ENCODE measurements at places on chromosomes 1 and 21.

- no peak for DNase-seq
Measured at GRCh38 chr1:208243527-208243966, 637 bp downstream of the PLXNA2 start.

GRCh38 chr1:183002797-183003196 lies 20.4 kb upstream of the LAMC1 start:
- DNase-seq = no peak

GRCh38 chr1:246907472-246907871 lies 24.3 kb downstream of the AHCTF1 start:
- no peak for DNase-seq

- no peak for DNase-seq
Measured at GRCh38 chr21:15645830-15646229, 84.0 kb upstream of the USP25 start.

DNA sequence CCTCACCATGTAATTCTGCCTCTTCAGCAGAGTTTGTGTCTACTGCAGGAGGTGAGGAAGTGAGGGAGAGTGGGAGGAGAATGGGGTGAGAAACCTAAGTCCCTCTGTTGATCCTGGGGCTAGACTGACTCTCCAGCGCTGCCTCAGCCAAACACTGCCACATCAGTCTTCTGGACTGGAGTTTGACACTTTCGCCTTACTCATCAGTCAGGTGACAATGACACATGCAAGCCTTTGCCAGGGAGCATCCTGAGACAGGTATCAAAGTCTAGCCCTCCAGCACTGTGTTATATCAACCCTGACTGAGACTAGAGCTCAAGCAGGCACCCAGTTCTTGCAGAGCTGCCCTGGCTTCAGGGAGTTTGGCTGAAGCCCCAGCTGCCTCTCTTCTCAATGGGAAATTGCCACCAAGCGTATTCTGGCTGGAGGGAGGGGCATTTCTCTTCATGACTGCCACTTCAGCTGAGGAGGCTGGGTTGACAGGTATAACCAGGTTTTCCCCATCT lies 33.3 kb upstream of the SUCO start:
- no peak for DNase-seq

DNA sequence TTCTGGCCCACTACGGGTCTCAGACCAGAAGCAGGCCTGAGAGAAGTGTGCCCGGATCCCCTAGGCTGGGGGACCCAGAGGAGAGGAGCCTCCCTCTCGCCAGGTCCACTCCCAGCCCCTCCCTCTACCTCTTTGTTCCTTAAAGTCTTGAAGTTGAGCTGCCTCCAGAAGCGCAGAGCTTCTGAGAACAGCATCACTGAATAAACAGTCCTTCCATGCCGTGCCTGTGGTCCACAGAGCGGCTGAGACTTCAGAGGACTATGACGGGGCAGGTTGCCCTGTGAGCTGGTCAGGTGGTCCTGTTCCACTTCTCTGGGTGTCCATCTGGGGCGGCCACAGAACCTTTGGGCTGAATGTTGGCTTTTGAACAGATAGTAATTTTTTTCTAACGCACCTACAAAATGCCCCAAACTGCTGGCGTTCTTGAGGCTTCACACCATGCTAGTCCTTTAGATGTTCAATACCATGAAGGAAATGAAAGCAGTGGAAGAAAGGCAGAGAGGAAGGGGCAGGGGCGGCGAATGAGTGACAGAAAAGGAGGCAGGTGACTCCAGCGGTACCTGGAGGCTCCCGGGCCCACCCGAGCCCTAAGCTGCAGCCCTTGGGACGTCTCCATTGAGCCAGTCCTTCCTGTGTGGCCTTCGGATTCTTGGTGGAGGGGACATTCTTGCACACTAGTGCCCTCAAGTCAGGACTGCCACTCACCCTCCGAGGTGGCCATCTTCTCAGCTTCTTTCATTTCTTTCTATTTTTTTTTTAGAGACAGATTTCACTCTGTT lies 239.3 kb upstream of the VAMP3 start:
- no peak for DNase-seq

DNA sequence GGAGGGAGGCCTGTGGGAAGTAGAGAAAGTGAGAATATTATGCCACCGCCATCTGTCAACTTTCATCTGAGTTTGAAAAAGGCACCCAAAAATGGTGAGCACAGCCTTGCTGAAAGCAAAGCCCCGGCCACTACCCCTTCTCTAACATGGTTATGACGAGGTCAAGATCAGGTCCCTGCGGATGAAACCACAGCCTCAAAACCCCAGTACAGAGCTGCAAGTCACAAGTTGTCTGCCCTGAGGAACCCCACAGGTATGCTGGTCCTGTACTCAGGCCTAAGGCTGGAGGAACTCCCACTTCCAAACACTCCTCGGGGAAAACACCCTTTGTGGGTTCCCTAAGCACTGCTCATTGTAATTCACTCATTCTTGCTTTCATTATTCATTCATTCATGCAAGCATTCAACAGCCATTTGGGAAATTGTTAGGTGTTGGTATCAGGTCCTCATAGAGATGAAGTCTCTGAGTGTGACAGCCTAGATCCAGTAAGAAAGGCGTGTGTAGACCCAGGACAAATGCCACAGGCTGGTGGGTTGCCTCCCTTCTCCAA lies 216.6 kb upstream of the EDN2 start:
- no peak for DNase-seq

DNA sequence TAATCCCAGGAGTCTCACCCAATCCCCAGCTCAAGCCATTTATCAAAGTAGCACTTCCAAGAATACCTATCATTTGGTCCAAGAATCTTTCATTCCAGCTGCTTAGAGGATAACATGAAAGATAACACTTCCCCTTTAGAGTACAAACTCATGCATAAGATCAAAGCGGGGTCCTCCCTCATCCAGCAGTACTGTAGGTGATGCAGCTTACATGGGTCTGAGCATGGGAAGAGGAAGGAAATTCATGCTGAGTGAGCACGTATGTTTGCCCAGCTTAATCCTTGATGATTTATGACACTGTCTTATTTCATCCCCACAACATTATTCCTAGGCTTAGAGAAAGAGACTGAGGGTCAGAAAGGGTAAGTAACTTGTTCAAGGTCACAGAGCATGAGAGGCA lies 167.1 kb upstream of the GJB5 start:
- no peak for DNase-seq

DNA sequence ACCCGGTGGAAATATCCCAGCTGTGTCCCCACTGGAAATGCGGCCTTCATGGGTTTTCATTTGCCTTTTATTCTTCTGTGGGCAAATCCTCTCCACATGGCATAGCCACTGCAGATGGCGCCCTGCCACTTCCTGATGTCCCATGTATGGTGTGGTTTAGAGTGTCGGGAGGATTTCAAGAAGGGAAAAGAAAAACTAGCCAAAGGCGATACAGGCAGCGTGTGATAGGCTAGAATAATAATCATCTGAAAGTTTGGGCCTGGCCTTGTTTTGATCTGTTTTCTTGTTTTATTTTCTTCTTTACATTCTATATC lies 123.6 kb downstream of the PEX14 start:
- DNase-seq = no peak

GRCh38 chr1:240342251-240342625 lies 250.6 kb downstream of the FMN2 start:
- DNase-seq = no peak
